ENCODE measurements at places on chromosomes 4 and X. TPM values are rescaled to one million over a fixed set of nuclear protein-coding genes. Genes with fewer than 3 reads are reported as not detected.

DNA sequence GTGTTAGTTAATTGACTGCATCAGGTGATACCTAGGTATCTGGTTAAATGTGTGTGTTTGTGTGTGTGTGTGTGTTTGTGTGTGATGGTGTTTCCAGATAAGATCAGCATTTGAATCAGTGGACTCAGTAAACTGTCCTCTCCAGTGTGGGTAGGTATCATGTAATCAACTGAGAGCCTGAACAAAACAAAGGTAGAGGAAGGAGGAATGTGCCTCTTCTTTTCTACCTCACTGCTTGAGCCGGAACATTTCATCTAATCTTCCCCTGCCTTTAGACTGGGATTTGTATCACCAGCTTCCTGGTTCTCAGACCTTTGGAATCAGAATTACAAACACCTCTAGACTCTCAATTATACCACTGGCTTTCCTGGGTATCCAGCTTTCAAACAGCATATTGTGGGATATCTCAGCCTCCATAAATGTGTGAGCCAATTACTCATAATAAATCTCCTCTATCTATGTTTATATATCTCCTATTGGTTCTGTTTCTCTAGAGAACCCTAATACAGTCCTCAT, 120.5 kb downstream of the TBCK start:
- no peak for DNase-seq

The MAGEB17 gene
- polyA plus RNA-seq = 0.06 TPM

DNA sequence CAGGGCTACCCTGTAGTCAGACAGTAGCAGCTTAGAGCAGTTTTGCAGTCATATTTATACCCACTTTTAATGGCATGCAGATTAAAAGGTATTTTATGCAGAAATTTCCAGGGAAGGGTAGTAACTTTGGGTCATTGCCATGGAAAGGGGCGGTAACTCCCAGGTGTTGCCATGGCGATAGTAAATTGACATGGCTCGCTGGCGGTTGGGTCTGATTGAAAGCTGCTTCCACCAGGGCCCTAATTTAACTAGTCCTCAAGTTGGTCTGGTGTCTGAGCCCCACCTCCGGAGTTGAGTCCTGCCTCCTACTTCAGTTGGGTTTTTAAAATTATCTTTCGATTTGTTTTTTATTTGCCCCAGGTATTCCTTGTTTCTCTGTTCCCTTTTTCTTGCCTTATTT, 70.1 kb downstream of the NAA11 start:
- DNase-seq = no peak

The SHROOM3 gene
- 9.9 TPM for polyA plus RNA-seq

DNA sequence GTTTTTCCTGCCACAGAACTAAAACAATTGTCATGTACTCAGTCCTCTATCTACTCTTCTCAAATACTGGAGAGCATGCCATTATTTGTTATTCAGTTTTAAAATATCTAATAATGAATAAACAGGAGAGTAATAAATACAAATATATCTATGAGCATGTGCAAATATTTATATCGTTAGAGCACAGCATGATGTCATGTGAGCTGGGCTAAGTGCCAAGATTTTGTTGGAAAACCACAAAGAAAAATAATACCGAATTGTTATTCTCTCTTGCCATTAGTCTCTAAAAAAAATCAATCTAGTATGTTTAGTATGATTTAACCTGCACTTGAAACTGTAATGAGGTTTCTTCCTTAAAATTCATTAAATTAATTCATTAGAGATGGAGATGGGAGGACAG, 97.3 kb downstream of the DDX60 start:
- peak; percentile 72 for DNase-seq

DNA sequence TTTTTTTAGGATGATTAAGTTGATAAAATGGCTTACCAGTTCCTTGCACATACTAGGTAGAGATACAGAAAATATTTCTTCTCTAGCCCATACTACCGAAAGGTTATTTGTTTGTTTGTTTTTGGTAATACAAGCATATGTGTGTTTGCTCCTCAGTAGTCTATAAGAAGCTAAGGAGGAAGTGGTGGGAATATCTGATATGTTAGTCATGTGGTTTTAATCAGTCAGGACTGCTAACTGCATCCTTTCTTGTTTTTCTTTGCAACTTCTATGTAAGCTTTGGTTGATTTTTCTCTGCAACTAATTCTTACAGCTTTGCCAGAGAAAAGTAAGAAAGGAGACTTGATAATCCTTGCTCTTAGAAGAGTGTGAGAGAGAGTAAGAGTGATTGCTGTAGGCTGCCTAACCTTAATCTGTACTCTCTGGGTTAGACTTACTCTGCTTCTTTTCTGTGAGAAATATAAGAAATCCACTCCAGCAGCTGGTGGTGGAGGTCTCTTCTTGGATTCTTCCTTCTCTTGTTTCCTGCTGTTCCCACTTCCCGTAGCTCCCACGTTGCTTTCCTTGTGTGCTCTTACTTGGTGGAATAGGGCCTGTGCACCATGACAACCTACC, 28.3 kb downstream of the SEPTIN11 start:
- peak; percentile 74 for DNase-seq

- DNase-seq = peak; percentile 24
These were observed 14.2 kb upstream of the PJA1 start for GRCh38 chrX:69179380-69179911.

The HS3ST1 gene
- 0.01 TPM for polyA plus RNA-seq

DNA sequence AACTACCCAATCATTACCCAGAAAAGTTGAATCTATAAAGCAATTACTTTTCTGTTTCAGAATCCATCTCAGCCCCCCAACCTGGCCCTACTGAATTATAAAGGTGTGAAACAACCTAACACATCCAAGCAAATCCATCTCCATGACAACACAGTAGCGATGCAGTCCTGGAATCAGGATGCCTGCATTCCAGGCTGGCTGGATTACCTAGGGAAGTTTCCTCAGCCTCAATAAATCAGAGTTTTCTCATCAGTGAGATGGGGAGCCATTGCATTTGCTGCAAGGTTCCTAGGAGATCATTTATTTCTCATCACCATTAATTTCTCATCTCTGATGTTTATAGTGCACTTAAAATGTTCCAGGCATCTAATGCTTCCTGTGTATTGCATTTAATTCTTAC, 46.0 kb downstream of the LNX1 start:
- DNase-seq = no peak

Measured in fibroblast of lung (primary cell).